ENCODE measurements at places on chromosomes 16 and 17.

- H3K36me3 ChIP-seq, result no peaks in the 10 kb centered on the region
- peaks cover 15% of the 10 kb centered on the region for H3K27me3 ChIP-seq
- no peak for DNase-seq
- H3K4me3 ChIP-seq, result no peak overlapping the region
Measured at GRCh38 chr16:19116711-19117449, 3.1 kb downstream of the ITPRIPL2 start.

- peak overlapping the region; percentile 86 for H3K4me3 ChIP-seq
- H3K27me3 ChIP-seq, result no peaks in the 10 kb centered on the region
- no peak overlapping the region for H3K27ac ChIP-seq
- peaks cover 2% of the 10 kb centered on the region for H3K36me3 ChIP-seq
- DNase-seq, result no peak
Measured at GRCh38 chr17:3695129-3695722, 729 bp downstream of the P2RX5 start.

DNA sequence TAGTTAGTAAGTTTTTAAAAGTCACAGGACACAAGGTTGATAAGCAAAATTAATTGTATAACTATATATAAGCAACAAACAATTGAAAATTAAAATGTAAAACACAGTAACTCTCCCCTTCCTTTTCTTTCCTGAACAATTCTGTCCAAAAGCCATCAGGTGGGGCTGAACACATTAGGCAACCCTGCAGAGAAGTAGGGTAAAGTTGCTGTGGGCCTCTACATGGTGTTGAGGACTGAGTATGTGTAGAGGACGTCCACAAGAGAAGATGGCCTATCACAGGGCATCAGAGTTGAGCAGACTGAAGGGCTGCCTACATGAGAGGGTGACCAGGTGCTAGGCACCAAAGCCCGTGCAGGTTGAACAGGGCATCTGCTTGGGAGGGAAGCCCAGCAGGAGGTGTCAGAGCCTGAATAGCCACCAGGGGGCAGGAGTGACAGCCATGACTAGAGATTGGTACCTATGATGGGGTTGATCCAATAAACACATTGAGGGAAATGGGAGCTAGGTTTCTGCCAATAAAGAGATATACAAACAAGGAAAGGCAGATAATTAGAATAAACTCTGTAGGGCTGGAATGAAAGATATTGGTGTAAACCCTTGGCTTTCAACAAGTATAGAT is 415.1 kb downstream of the NPIPA8 start:
- H3K27ac ChIP-seq, result no peak overlapping the region
- H3K4me3 ChIP-seq, result no peak overlapping the region
- peak; percentile 13 for DNase-seq
- no peaks in the 10 kb centered on the region for H3K4me1 ChIP-seq
- no peaks in the 10 kb centered on the region for H3K27me3 ChIP-seq

- no peak overlapping the region for H3K4me3 ChIP-seq
- H3K4me1 ChIP-seq, result no peaks in the 10 kb centered on the region
- no peak for DNase-seq
- no peaks in the 10 kb centered on the region for H3K36me3 ChIP-seq
- H3K27me3 ChIP-seq, result no peaks in the 10 kb centered on the region
- H3K27ac ChIP-seq, result no peak overlapping the region
Measured at GRCh38 chr16:70661918-70662641, 15.7 kb downstream of the IL34 start.

GRCh38 chr17:77473615-77474226 is 333.0 kb downstream of the SEC14L1 start:
- H3K27ac ChIP-seq, result peak overlapping the region; percentile 75
- H3K36me3 ChIP-seq, result peaks cover 84% of the 10 kb centered on the region
- no peak overlapping the region for H3K4me3 ChIP-seq
- DNase-seq, result no peak
- peaks cover 99% of the 10 kb centered on the region for H3K4me1 ChIP-seq

- H3K27me3 ChIP-seq, result no peaks in the 10 kb centered on the region
- peaks cover 59% of the 10 kb centered on the region for H3K4me1 ChIP-seq
- no peak overlapping the region for H3K27ac ChIP-seq
- DNase-seq, result no peak
Measured at GRCh38 chr17:80760511-80760911, 215.9 kb downstream of the RPTOR start.

GRCh38 chr16:49556249-49556605 is 182.6 kb downstream of the C16orf78 start:
- no peak overlapping the region for H3K27ac ChIP-seq
- DNase-seq, result no peak
- H3K4me3 ChIP-seq, result no peak overlapping the region
- H3K36me3 ChIP-seq, result no peaks in the 10 kb centered on the region
- no peaks in the 10 kb centered on the region for H3K27me3 ChIP-seq

Data from CD4-positive, alpha-beta T cell (primary cell).